ENCODE measurements at places on chromosomes 2 and 18.

- no peak for DNase-seq
Observed at GRCh38 chr18:23085066-23085465, 50.2 kb upstream of the CABLES1 start.

DNA sequence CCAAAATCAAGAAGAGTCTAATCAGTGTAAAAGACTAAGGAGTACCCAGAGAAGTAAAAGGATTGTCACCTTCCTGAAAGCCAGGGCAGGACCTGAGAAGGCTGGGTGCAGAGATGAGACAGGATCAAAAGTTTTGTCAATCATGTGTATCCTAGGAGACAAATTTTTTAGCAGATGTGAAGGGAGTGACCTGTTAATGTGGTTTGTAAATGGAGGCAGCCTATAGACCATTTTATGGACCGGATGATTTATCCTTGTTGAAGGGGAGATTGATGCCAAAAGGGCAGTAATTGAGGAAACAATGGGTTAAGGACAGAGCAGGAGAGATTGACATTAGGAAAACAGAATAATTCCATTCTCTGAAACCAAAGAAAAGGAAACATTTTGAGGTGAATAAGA, 813 bp downstream of the NDC80 start:
- no peak for DNase-seq

GRCh38 chr2:63537306-63537705, 51.0 kb downstream of the WDPCP start:
- no peak for DNase-seq

DNA sequence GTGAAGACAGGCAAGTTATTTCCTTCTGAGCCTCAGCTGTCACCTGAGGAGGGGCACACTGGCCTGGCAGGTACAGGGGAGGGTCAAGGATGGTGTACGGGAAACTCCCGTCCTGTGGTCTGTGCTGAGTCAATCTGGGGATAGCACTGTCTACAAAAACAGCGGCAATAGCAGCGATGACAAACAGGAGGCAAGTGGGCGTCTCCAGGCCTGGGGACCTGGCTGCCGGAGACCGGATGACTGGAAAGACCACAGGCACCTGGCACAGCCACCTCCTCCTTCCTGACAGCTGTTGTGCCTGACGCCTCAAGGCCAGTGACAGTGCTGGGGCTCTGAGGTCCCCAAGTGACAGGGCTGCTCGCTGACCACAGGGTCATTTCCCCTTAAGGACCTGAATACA, 202.1 kb upstream of the HS6ST1 start:
- DNase-seq, result no peak

- DNase-seq, result no peak
Observed at GRCh38 chr2:515441-516127, 161.6 kb downstream of the TMEM18 start.

GRCh38 chr2:156837635-156838370, 401.6 kb downstream of the GPD2 start:
- no peak for DNase-seq

DNA sequence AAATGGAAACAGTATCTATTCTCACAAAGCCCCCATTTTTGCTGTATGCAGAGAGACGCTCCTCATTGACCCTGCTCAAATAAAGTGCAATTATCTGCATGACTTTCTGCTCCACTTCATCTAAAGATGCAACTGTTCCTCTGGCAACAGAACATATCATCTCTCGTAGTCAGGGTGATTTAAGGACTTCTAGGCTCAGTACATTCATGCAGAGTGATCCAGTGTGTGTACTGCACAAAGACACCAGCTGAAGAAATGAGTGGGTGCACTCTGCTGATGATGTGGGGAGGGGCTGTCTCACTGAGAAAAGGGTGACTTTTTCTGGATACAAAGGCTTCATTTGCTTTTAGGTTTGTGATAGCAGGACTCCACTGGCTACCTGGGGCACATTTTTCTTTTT, 355.2 kb downstream of the GALNT13 start:
- no peak for DNase-seq

DNA sequence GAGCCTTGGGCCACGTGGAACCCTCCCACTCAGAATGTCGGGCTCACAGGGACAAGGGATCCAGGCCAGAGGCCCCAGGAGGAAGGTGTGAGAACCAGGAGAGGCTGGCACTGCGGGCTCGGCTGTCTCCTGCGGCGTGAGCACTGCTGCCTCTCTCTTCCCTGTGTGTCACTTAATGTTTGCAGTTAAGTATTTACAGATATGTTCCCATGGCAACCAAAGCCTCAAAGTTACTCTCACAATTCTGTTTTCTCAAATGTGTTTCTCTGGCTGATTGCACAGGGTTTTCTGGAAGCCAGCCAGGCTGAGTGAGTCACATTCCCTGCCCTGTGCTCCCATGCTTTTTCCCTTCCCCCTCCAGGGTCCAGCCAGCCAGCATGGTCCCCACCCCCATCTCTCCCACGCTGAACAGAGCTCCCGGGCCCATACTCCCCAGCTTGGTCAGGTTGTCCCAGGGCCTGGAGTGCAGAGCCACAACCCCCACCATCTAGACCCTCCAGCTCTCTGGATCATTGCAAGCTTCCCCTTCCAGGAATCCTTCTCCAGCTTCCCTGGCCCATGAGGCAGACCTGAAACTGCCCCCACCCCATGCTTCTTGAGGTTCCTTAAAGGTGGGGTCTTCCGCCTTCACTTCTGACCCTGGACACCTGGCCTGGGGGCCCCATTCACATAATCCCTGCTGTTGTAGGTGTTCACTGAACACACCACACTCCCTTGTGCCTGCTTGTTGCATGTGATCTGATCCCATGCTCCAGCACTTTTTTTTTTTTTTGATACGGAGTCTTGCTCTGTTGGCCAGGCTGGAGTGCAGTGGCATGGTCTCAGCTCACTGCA, 265.9 kb downstream of the CELF4 start:
- DNase-seq, result no peak

DNA sequence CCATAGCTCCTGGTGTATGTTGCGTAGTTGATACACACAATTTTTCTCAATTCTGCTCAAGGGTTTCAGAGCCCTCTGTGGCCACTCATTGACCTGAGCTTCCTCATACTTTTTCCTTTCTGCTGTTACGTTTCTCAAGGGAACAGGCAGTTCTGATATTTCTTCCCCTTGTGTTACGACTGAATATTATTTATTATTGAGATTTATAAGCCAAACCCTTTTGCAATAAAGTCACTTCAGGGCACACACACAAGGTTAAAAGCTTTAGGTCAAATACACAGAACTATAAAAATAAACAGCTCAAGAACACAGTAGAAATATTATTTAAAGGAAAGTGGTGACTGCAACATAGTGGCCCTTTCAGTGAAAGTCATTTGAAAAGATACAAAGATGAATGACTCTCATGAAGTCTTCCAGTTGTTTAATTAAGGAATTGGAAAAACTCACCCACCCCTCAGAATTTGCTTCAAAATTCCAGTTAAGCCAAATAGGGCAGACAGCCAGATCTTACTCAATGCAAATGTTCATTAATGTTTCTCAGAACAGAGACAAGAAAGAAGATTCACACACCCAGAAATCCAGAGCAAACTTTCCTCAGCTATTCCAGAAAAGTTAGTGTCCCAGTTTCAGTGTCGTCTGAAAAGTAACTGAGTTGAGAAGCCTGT, 179.7 kb downstream of the TRIB2 start:
- no peak for DNase-seq

- DNase-seq, result no peak
Observed at GRCh38 chr2:102439065-102439695, 16.2 kb downstream of the IL18RAP start.

- DNase-seq, result no peak
Observed at GRCh38 chr2:45964223-45964841, 312.9 kb downstream of the PRKCE start.

DNA sequence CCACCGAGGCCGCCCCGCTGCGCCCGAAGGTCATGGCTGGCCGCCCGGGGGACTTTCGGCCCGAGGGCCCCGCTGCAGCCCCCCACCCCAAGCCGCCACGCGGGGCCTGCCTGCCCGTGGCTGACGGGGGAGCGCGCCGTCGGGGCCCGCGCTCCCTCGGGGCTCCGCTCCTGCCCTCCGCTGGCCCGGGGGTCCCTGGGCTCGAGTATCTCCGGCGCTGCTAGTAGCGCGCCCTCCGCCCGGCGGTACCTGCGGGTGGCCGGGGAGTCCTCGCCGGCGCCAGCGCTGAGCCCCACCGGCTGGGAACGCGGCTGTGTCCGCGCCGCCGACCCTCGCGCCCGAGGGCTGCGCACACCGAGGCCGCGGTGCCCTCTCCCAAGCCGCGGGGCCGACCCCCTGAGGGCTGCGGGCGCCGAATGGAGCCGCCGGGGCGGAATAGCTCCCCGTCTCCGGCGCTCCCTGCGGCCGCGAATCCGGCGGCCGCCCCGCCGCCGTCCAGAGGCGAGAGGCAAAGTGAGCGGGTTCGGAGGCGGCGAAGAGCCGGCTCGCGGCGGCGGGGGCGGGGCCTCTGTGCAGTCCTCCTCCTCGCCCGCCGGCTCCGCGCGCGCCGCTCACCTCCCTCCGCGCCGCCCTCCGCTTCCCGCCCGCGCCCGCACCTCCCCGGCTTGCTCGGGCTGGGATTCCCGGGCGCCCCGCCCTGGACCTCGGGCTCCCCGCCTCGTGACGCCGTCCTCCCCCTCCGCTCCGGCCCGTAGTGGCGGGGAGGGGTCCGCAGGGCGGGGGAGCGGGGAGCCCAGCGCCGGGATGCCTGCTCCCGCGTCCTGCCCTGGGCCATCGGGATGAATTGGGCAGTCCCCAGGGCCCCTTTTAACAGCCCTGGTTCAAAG, at the start of gene KCNG3:
Gene KCNG3 (minus strand): TSS at position 515 of the 887 bp plus-strand sequence. CDS start 481 bp downstream, at position 34.
- DNase-seq, result peak; percentile 73

- DNase-seq, result no peak
Observed at GRCh38 chr2:239499726-239500573, 99.1 kb upstream of the HDAC4 start.

DNA sequence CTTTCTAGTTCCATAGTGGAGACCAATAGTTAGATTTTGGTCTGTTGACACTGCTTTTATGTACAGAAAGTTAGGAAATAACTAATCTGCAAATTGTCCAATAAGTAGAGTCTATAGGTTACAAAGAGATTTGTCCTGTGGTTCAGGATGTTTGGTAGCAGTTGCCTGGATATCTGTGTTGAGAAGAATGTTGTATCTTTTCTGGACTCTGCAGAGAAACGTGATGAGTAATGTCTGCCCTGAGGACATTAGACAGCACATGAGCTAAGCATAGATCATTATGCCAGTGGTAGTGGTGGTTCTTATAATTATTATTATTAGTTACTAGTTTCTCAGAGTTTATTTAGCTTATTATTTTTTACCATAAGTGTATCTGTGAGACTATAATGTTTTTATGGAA, 65.8 kb downstream of the ANKRD62 start:
- no peak for DNase-seq

GRCh38 chr2:225328192-225328591, 71.3 kb upstream of the NYAP2 start:
- no peak for DNase-seq

GRCh38 chr2:160247296-160248035, 47.4 kb upstream of the ITGB6 start:
- no peak for DNase-seq

- no peak for DNase-seq
Observed at GRCh38 chr18:58662118-58662517, 9.1 kb upstream of the MALT1 start.

GRCh38 chr2:44139741-44140140, 28.9 kb upstream of the PPM1B start:
- DNase-seq, result no peak

- DNase-seq, result no peak
Observed at GRCh38 chr2:367246-367645, 79.4 kb upstream of the ALKAL2 start.

DNA sequence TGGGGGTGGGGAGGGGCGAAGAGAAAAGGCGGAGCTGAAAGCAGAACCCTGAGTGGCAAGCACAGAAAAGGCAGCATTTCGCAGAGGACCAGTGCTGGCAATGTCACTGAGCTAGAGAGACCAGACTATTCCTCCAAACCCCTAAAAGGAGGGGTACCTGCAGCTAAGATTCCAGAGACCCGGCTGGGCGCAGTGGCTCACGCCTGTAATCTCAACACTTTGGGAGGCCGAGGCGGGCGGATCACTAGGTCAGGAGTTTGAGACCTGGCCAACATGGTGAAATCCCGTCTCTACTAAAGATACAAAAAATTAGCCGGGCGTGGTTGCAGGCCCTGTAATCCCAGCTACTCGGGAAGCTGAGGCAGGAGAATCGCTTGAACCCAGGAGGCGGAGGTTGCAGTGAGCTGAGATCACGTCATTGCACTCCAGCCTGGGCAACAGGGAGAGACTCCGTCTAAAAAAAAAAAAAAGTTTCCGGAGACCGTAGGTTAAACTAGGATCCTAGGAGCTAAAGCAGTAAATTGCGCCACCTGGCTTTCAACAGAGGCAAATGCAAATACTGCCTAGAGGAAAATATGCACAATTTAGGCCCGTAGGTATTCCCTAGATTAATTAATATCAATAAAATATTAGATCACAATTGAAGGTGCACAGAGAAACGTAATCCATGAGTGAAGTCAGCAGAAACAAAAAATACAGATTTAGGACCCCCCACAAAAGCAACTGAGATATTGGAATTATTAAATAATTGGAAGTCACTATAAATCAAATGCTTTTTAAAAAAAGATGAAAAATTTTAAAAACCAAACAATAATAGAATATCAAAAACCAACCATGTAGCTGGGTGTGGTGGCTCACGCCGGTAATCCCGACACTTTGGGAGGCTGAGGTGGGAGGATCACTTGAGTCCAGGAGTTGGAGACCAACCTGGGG, 4.9 kb downstream of the UCN start:
- peak; percentile 45 for DNase-seq

DNA sequence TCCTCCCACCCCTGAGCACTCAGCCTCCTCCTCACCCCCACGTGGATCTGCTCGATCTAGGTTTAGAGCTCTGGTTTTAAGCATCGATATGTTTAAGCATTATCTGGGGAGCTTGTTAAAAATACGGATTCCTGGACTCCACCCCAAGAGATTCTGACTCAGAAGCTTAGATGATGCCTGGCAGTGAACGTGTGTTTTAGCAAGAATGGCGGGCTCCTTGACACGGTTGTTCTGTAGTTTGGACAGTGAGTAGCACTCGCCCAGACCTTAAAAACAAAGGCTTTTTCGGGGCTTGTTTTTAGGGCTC, 47.3 kb downstream of the LDLRAD4 start:
- DNase-seq, result no peak

DNA sequence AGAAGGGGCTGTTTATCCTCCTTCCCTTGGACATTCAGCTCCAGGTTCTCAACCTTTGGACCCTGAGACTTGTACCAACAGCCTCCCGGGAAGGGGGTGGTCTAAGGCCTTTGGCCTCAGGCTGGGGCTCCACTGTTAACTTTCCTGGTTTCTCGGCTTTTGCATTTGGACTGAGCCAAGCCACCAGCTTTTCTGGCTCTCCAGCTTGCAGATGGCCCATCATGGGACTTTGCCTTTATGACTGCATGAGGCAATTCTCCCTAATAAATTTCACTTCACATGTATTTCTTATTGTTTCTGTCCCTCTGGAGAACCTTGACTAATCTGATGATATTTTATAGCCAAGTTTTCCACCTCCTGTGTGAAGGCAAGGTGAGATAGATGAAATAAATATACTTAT, 180.8 kb downstream of the PPP1R1C start:
- DNase-seq, result no peak

DNA sequence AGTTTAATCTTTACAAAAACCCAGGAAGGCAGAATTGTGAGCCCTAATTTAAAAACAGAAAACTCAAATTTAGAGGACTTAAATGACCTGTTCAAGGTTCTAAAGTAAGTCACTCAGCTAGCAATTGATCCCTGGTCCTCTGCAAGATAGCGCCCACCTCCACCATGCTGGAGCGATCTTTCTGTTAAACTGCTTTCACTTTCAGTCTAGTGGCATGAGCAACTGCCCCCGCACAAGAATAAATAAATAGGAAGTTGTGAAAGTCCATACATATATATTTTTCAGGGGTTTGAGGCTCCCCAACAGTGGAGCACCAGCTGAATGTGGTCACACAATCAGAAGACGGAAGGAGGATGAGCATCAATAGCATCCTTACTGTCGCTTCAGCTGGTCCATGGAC, 217.9 kb downstream of the NAPG start:
- DNase-seq, result no peak
